ENCODE measurements at places on chromosomes 3 and 15.

DNA sequence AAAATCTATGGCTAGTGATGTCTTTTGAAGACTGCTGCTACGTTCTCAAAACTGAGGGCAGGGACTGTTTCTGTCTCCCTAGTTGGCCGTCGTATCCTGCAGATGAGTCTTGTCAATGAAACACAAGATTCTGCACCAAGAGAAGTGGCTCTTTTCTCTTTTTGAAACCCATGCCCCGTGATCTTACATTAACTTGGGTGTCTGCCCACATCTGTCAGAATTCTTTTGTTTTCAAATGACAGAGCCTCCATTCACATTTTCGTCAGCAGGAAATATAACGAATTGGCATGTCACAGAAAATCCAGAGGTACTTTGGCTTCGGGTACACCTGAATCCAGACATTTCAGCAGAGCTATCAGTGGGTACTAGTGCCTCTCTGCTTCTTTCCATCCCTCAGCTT lies 331.3 kb upstream of the PROK2 start:
- DNase-seq, result no peak

DNA sequence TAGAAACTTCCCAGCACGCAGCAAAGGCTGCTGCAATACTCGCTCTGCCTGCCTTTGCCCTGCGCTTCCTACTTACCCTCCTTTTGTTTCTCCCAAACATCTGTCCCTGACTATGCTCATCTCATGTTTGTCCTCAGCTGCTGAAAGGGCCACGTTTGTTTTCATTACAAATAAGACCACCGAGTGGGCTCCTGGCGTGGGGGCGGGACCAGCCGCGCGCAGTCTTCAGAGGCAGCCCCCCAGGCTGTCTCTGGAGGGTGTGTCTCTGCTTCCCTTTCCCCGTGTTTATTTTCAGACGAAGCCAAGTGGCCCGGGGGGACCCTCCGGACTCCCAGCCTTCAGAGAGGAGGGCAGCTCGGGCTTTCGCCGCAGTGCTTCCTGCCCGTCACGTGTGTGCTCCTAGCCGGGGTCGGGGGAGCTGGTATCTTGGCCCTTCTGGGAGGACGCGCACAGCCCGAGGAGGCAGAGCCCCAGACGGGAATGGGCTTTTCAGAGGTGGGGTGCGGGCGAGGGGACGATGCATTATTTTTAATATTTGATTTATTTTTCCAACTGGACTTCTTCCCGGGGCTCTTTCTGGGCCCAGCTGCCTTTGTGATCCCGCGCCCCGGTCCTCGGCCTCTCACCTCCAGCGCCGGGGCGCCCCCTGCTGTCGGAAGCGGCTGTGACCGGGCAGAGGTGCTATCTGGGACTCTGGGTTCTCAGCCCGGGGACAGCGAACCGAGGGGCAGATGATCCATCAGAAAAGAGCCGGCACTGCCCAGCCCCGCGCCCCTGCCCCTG lies 70.0 kb upstream of the CGNL1 start:
- peak; percentile 82 for DNase-seq

GRCh38 chr3:151203051-151203420 lies at the start of gene GPR171:
Gene GPR171 (minus strand): TSS chr3:151203216. CDS start chr3:151199386, 3,830 bp downstream.
- DNase-seq, result peak; percentile 5

- no peak for DNase-seq
Observed at GRCh38 chr3:71517271-71517791, 66.2 kb downstream of the FOXP1 start.

DNA sequence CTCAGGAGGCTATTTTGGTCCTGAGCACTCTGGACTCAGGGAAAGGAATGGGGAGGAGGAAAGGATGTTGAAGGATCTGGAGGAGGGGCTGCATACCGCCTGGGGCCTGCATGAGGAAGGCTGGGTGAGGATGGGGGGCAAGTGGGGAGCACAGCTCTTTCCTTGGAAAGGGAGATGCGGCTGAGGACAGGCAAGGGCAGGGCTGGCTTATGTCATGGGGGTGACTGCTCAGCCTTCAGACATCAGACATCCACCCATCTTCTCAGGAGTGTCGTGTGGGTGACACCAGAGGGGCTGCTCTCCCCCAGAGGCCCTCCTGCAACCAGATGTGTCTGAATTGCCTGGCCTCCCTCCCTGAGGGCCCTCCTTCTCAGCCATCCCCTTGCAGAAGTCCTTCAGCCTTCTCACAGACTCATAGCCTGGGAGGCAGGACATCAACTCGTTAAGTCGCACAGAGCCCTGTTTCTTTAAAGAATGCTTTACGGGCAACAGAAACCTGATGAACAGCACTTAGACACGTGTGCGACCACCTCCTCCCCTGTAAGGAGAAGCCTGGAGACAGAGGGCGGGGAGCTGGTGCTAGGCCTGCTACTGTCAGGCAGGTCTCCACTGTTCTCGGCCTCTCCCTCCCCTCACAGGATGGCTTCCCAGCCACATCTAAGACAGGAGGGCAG lies 252.3 kb downstream of the OCA2 start:
- no peak for DNase-seq

DNA sequence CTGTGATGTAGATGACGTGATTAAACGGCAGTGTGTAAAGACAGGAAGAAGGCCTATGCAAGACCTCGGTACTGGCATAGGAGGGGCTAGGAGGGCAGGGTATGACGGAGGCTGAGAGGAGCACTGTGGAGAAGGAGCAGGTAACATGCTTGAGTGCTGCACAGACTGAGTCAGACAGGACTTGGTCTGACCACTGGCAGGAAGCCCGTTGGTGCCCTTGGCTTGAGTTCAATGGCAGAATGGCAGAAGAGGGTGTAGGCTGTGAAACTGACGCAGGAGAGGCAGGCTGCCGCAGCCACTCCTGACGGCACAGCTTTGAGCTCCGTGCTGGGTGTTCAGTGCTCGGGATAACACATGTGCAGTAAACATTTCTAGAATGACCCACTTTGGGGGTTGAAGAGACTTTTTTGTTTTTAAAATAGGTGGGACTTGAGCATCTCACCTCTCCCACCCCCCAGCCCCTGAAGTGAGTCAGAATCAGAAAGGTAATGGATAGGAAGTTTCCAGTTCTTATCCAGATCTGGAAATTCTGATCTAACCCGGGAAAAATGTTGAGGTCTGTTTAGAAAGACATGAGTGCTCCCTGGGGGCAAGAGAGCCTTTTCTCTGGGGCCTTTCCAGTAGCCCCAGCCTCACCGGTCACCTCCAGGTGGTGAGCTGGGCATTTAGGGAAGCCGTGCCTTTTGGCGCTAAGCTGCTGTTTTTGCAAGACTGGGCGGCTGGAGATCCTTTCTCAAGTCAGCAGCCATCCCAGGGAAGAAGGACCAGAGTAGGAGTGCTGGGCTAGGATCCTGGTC lies 126.4 kb downstream of the RPLP1 start:
- DNase-seq, result no peak

DNA sequence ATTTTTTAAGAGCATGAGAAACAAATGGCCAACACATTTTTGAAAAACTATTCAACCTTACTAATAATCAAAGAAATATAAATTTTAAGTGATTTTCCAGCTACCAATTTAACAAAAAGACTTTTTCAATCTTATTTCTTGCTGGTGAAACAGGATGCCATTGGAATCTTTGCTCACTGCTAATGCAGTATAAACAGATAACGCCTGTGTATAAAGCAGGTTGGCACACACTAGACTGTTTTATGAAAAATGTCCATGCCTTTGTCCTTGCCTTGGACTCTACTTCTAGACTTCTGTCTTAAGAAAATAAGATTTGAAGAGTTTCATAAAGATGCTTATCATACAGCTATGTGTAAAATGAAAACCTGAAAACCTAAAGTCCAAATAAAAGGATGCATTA lies 5.0 kb upstream of the VGLL4 start:
- DNase-seq, result no peak

GRCh38 chr3:8518138-8518537 lies 16.5 kb downstream of the LMCD1 start:
- DNase-seq, result no peak

- DNase-seq, result peak; percentile 10
Observed at GRCh38 chr3:23810343-23811184, 4.8 kb downstream of the UBE2E1 start.

DNA sequence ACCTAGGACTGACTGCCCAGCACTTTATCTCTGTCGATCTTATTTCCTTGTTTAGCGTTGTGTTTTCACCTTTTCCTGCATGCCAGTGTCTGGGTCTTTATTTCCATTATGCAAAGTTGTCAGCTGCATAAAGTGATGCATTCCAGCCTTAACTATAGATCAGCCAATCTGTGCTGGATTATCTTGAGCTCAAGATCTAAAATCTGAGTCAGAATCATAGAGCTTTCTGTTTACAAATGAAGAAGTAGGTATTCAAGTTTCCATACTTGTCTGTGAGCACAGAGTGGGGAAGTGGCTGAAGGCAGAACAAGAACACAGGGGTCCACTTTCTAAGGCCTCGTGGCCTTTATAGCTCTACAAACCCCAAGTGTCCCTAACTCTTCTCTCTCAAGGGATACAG lies 82.4 kb upstream of the PLCL2 start:
- DNase-seq, result no peak

- no peak for DNase-seq
Observed at GRCh38 chr3:52361898-52362297, 45.8 kb downstream of the DNAH1 start.

- DNase-seq, result no peak
Observed at GRCh38 chr3:143241481-143241951, 121.9 kb downstream of the CHST2 start.

- DNase-seq, result no peak
Observed at GRCh38 chr15:72998226-72998625, 54.0 kb upstream of the NEO1 start.

DNA sequence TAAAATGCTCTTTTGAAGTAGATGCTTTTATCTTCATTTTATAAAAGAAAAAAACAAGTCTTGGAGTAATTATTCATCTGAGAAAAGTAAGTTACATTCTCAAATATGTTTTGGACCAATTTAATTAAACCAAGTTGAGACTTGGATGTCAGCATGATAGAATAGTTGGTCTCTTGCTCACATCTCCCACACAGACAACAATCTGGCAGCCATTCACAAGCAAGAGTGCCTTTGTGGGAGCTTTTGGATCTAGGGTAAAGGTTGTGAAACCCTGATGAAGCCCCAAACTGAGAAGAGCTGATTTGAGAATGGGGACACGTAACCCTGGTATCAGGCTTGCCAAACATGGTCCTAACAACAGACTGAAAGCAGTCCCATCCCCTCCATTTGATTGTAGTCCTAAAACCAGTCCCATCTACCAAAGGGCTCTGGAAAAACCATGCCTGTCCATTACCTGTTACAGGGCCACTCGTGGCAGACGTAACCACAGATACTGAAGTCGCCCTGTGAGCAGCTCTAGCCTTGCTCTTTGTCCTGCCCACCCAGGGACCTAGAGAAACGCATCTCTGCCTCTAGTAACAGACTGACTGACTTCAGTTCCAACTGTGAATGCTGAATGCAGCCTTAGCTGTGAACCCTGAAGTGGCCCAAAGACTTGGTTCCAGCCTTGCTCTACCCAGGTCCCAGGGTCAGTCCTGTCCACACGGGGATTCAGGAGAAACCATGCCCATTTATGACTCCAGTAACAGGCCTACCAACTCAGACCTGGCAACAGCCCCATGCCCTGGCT lies 145.5 kb upstream of the SYNPR start:
- DNase-seq, result no peak

- DNase-seq, result no peak
Observed at GRCh38 chr15:43465100-43465499, 27.9 kb downstream of the TP53BP1 start.

DNA sequence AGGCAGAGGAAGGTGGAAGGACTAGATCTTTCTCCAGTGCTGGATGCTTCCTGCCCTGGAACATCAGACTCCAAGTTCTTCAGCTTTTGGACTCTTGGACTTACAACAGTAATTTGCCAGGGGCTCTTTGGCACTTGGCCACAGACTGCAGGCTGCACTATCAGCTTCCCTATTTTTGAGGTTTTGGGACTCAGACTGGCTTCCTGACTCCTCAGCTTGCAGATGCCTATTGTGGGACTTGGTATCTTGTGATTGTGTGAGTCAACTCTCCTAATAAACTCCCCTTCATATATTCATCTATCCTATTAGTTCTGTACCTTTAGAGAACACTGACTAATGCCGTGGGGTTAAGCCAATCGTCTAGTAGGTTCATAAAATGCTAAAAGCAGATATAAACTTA lies 8.8 kb upstream of the B3GNT5 start:
- DNase-seq, result no peak

- no peak for DNase-seq
Observed at GRCh38 chr3:33277193-33277882, at the start of gene FBXL2. Gene FBXL2 (plus strand): TSS chr3:33277442. CDS start chr3:33277513, 71 bp downstream.

DNA sequence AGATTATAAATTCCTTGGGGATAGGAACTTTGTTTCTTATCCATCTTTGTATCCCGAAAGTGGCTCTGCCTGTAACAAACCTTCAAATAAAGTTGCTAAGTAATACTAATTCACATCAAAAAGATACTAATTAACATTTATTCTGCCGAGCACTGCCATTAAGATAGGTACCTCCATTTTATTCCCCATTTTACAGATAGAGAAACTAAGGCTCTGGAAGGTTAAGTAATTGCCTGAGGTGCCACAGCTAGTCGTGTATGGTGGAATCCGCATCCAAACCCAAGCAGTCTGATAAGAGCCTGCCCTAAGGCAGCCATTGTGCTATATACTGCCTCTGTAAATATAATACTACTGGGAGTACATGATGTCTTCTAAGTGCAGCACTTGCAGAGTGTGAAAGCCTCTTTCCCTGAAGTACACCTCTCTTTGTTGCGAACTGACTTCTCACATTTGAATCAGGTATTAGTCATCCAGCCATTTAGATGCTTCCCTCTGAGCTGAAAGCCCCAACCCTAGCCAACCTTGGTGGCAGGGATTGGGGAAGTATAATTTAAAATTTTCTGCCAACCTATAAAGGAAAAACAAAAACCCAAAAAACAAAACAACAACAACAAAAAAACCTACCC lies 78.5 kb upstream of the CHD2 start:
- DNase-seq, result no peak

DNA sequence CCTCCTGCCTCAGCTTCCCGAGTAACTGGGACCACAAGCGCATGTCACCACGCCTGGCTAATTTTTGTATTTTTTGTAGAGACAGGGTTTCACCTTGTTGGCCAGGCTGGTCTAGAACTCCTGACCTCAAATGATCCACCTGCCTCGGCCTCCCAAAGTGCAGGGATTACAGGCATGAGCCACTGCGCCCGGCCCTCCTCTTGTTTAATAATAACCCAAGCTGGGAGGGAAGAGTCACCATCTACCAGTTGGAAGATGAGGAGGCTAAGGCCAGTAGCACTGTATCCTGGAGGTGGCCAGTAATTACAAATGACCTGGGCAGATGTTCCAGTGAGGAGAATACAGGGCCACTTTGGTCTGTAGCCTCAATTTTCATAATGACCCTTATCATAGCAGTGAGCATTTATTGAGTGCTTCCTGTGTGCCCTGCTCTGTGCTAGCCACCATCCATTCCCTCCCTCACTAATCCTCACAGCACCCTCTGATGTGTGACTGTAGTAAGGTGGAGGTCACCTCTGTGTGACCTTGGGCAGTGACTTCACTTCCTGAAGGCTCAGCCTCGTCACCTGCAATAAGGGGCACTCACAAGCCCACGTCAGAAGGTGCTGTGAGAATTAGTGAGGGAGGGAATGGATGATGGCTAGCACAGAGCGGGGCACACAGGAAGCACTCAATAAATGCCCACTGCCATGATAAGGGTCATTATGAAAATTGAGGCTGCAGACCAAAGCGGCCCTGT lies 64.2 kb downstream of the ABTB1 start:
- DNase-seq, result no peak

Data from activated naive CD4-positive, alpha-beta T cell (primary cell).